Activated T-helper 1 cell treated with Interleukin-2 at 50 U/mL for 16 hours (primary cell): ENCODE measurements at places on chromosomes 1 and 21.

DNA sequence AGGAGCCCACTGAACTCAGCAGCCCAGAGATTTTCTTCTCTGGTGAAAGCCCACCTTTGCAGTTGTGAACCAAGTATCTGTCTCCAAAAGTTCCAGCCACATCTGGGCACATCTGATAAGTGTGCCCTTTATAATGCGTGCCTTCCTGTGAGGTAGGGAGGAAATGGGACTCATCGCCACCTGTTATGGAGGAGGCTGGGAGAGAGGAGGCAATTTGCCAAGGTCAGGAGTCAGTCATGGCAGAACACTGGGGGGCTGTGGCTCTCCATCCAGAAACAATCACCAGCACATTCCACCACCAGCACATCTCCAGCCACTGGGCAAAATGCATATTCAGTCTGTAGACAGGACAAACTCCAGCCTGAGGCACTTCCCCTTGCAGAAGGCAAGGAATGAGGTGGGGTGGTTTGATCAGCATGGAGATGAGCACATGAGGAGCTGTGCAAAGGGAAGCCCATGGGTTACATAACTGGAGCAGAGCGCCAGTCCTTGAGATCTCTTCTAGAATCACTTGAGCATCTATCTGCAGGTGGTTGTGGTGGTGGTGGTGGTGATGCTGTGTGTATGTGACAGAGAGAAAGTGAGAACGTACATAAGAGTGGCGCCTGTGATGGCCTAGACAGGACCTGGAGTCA is 15.0 kb upstream of the LEMD1 start:
- no peak for DNase-seq

DNA sequence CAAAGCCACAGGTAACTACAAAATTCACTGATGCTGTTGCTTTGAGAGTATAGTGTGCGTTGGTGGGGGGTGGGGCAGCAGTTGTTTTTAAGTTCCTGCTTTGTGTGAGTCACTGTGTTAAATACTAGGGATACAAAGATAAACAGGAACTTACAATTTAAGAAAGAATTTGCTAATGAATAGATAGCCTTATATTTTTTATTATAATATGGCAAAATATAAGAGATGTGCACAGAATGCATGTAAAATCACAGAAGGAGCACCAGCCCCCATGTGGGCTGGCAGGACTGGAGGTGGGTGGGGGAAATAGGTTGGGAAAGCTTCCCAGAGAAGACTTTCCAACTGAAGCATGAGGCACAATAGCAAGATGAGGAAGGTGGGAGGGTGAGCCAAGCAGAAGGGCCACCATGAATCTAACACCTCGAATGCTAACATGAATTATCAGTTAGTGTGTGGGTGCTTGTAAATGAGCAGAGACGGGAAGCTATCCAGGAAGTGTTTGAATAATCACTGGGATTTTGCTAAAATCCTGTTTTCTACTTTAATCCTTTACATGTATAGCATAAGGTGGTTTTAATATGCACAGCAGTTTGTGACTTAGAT is 57.0 kb upstream of the RAVER2 start:
- DNase-seq: no peak

GRCh38 chr1:113459279-113459678 is 69.0 kb downstream of the MAGI3 start:
- DNase-seq: no peak

DNA sequence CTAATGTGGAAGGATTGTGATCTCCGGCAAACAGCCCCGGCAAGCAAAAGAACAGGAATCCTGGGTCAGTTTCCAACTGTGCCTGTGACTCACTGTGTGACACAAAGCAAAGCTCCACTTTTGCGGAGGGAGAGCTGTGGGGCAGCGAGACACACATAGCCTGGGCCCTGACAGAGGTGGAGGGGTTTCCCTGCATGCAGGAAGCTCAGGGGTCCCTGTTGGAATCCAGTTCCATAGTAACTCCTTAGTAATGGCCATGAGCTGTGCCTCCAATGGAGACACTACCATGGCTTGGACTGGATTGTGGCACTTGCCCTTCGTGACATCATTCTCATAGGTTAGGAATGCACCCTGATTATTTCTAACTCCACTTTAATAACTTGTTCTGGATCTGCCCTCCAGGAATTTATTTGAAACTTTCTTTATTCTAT is 47.0 kb upstream of the ATF3 start:
- no peak for DNase-seq

- no peak for DNase-seq
Measured at GRCh38 chr1:234512451-234512861, 33.5 kb upstream of the TARBP1 start.

DNA sequence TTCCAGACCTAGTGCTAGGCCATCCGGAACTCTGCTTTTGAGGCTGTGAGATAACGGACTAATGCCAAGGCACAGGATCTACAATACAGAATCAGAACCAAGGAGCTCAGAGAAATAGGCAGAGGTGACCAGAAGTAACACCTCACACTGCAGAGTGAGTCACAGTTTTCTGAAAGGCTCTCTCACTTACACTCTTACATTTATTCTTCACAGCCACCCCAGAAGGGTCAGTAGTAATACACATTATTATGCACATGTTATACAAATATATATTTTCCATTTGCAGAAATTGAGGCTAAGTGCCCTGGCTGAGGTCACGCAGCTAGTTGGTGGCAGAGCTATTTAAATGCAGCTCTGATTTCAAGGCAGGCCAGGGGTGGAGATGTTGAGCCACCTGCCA is 542.5 kb downstream of the OMA1 start:
- no peak for DNase-seq

GRCh38 chr21:25750085-25750484 is 15.3 kb downstream of the GABPA start:
- DNase-seq: no peak

GRCh38 chr1:248758352-248758751 is 2.8 kb upstream of the LYPD8 start:
- DNase-seq: no peak

DNA sequence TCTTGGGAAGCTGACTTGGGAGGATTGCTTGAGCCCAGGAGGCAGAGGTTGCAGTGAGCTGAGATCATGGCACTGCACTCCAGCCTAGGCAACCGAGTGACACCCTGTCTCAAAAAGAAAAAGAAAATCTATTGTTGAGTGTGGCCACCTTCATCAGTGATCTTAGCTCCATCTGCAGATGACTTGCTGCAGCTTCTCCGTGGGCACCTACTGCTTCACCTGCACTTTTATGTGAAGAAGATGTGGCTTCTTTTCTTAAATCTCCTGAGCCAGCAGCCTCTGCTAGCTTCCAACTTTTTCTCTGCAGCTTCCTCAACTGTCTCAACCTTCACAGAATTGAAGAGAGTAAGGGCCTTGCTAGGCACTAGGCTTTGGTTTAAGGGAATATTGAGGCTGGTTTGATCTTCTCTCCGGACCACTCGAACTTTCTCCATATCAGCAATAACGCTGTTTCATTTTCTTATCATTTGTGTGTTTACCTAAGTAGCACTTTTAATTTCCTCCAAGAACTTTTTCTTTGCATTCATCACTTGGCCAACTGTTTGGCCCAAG is 28.0 kb downstream of the AGPAT3 start:
- no peak for DNase-seq

GRCh38 chr1:9715536-9716226 is 64.2 kb downstream of the PIK3CD start:
- peak; percentile 44 for DNase-seq

GRCh38 chr1:34156739-34157138 is 8.3 kb downstream of the CSMD2 start:
- DNase-seq: no peak

DNA sequence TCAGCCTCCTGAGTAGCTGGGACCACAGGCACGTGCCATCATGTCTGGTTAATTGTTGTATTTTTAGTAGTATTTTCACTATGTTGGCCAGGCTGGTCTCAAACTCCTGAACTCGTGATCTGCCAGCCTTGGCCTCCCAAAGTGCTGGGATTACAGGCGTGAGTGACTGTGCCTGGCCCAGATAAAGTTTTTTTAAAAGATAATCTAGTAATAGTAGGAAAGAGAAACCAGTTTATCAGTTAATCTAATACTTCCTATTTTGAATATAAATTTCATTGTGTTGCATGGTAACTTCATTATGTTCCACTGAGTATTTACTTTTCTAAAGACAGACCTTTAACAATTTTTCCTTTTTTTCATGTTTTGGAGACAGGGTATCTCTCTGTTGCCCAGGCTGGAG is 10.0 kb downstream of the RABGAP1L start:
- DNase-seq: no peak

DNA sequence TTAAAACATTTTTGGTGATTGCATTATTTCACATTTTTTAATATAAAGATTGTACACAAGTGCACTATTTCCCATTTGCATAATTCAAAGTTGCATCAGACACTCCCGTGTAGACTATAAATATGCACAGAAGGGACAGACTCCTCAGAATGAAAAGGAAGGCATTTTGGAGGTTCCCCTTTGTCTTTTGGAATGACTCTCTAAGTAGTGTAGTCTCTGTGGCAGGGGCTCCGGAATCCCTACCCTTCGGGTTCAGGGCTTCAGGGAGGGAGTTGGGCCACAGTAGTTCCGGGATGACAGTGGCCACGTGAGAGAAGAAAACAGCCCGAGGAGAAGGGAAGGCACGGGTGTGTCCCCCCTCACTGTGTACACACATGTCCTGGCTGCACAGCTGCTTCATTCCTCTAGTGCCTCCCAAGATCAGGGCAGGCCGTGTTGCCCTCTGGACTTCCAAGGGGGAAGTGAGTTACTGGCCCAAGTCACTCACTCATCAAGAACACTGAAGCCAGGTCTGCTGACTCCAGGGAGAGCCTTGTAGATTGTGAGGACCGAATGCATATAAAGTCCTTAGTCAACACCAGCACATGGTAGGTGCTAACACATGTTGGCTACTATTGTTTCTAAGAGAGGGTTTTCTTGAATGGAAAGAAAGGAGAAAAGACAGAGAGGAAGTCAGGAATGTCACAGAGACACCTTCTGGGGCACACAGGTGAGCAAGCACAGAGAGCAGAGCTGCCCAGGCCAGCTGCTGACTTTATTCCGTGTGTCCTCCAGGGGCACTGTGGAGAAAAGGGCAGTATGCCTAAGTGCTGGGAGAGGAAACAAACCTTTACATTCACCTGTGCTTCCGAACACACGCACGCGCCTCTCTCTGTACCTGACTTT is 39.8 kb downstream of the LHX4 start:
- no peak for DNase-seq

DNA sequence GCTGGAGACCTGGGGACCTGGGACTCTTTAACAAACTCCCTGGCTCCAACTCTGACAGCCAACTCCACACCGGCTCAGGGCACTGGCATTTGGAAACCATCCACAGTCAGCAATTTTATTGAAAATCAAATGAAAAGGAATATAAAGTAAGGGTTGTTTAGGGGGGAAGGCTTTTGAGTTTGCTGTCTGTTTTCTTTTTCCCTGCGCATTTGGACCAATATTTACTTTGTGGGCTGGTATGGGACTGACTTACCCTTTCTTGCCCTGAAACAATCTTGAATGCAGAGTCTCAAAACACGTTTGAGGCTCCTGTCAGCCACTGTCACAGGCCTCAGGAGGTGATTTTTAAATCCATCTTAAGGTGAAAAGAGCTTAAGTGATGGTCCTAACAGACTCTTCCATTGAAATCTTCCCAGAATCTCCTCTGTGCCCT is 15.4 kb upstream of the EFHD2 start:
- DNase-seq: no peak

DNA sequence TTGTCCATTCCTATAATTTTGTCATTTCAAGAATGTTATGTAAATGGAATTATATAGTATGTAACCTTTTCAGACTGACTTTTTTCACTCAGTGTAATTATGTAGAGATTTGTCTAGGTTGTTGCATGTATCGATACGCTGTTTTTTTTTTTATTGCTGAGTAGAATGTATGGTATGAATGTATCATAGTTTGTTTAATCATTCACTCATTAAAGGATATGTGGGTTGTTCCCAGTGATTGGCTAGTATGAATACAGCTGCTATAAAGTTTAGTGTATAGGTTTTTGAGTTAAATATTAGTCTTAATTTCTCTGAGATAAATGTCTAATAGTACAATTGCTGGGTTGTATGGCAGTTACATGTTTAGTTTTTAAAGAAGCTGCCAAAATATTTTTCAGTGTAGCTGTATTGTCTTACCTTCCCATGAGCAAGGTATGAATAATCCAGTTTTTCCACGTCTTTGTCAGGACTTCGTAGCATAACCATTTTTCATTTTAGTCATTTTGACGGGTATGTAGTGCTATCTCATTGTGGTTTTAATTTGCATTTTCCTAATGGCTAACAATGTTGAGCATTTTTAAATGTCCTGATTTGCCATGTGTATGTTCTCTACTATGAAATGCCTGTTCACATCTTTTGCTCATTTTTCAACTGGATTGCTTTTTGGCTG is 22.4 kb downstream of the CASQ2 start:
- no peak for DNase-seq

DNA sequence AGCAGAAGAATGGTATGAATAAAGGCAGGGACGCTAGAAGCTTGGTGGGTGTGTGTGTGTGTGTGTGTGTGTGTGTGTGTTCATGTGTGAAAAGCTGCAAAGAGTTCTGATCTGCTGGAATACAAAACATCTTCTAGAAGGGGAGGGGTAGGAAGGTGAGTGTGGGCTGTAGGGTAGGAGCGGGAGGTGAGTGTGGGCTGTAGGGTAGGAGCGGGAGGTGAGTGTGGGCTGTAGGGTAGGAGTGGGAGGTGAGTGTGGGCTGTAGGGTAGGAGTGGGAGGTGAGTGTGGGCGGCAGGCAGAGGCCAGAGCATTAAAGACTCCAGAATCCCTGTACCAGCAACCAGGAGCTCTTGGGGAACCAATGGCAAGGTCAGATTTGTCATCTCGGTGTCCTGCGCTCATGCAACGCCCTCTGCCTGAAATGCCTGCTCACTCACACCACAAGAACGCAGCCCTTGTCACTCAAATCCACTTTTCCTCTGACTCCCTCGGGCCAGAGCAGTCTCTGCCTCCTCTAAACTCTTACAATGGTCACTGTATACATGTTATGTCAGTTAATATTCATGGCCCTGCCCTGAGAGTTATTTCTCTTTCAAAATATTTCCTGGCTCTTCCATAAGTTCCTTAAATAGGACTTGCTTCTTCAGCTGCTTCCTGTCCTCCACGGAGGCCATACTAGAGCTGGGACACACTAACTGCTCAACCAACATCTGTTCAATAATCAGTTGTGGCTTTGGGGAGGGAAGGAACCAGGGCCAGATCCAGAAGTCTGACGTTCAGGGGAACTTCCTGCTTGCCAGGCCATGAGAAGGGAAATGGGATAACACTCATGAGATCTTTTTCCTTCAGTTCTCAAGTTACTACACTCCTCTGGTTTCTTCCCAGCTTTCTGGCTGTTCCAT is 53.6 kb upstream of the ZNF644 start:
- DNase-seq: no peak

DNA sequence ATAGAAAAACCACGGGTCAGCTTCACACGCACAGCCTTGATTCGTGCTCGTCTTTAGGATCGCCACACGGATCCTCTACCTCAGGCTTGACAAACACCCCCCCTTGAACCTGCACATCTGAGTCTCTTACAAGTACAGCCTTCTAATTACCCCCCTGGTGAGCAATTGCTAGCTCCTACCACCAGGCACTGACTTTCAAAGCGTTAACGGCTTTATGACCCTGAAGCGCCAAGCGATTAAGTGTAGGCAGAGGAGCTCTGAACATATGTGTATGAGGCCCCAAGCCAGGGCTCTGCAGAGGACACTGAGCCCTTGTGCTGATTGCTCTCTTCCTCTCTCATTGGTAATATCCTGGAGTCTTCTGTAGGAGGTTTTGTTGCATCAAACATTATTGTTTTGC is 55.7 kb upstream of the EPHA8 start:
- DNase-seq: no peak
